Osteoblast (primary cell): ENCODE measurements at places on chromosomes 3 and 15. TPM values are rescaled to one million over a fixed set of nuclear protein-coding genes. Genes with fewer than 3 reads are reported as not detected.

Gene NOX5
- total RNA-seq, result 0.29 and 0.36 TPM in 2 replicates

Gene CYP11A1
- total RNA-seq, result 1.4 and 2.1 TPM in 2 replicates

Gene B3GNT5
- 0.36 and 0.59 TPM in 2 replicates for total RNA-seq

Gene CIDEC
- not detected in 2 replicates for total RNA-seq

Gene FAM81A
- 0.29 and 0.72 TPM in 2 replicates for total RNA-seq

Gene PLCB2
- under 0.01 TPM in 2 replicates for total RNA-seq

Gene GOLGA8G
- total RNA-seq, result under 0.01 TPM in 1 of 2 replicates, not detected in the other

Gene GCSAM
- total RNA-seq, result under 0.01 and 0.36 TPM in 2 replicates

Gene TRAT1
- not detected in 2 replicates for total RNA-seq

Gene GOLGA8S
- total RNA-seq, result under 0.01 TPM in 2 replicates

Gene MAP6D1
- total RNA-seq, result 0.59 and 2.2 TPM in 2 replicates

Gene AHSG
- total RNA-seq, result not detected in 2 replicates

Gene MYZAP
- under 0.01 TPM in 1 of 2 replicates, not detected in the other for total RNA-seq

Gene PIERCE2
- total RNA-seq, result 3.6 and 5.3 TPM in 2 replicates

Gene FGD5
- total RNA-seq, result under 0.01 TPM in 2 replicates

Gene ITIH4
- total RNA-seq, result 2.5 and 3.5 TPM in 2 replicates

Gene SERPINI2
- total RNA-seq, result not detected in 2 replicates

Gene KBTBD8
- total RNA-seq, result 1.1 and 3.8 TPM in 2 replicates

Gene TM4SF18
- 0.29 TPM in 1 of 2 replicates, not detected in the other for total RNA-seq
